ENCODE measurements at places on chromosomes 7 and 10. TPM values are rescaled to one million over a fixed set of nuclear protein-coding genes. Genes with fewer than 3 reads are reported as not detected.

GRCh38 chr7:139109983-139110411, 477 bp upstream of the ZC3HAV1 start:
- peak overlapping the region; percentile 98 for H3K4me3 ChIP-seq
- DNase-seq: no peak
- H3K36me3 ChIP-seq: no peaks in the 10 kb centered on the region
- peak overlapping the region; percentile 99 for H3K27ac ChIP-seq

DNA sequence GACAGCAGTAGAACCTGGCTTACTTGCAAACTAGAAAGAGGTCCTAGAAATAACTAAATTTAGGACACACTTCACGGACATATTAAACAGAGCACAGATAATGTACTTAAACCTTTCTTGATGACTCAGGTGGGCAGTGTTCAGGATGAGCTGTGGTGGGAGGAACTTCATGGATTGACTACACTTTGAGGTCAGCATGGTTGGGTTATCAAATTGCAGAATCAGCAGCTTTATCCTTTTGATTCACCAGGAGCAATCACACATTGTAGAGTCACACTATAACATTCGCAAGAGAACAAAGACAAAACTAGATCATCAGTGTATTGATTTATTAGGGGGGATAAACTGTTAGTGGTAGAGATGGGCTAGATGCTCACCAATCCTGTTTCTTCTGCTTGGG, 38.6 kb upstream of the AGK start:
- H3K27me3 ChIP-seq: peaks cover 28% of the 10 kb centered on the region
- H3K4me1 ChIP-seq: peaks cover 9% of the 10 kb centered on the region
- DNase-seq: no peak
- no peak overlapping the region for H3K27ac ChIP-seq

- no peak overlapping the region for H3K4me3 ChIP-seq
- peaks cover 61% of the 10 kb centered on the region for H3K4me1 ChIP-seq
- H3K36me3 ChIP-seq: peaks cover 9% of the 10 kb centered on the region
- H3K27me3 ChIP-seq: no peaks in the 10 kb centered on the region
- no peak for DNase-seq
Measured at GRCh38 chr10:79107736-79108264, 39.0 kb downstream of the ZMIZ1 start.

DNA sequence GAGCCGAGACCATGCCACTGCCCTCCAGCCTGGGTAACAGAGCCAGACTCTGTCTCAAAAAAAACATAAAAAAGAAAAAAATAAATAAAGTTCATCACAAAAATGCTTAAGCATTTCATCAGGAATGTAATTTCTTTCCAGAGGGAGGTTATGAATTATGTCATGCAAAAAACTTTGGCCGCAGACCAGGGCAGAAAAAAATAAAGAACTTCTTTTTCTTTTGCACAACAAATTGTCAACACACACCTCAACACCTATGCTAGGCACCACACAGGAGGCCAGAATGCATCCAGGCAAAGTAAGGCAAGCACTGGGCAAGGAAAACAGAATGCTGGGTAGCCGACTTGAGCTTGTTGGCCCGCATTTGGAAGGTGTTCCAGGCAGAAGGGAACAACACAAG, 3.9 kb downstream of the C10orf62 start:
- no peaks in the 10 kb centered on the region for H3K27me3 ChIP-seq
- H3K4me3 ChIP-seq: no peak overlapping the region
- H3K4me1 ChIP-seq: no peaks in the 10 kb centered on the region
- no peaks in the 10 kb centered on the region for H3K36me3 ChIP-seq
- DNase-seq: no peak

GRCh38 chr10:452512-453426, 236.7 kb downstream of the DIP2C start:
- H3K36me3 ChIP-seq: no peaks in the 10 kb centered on the region
- no peaks in the 10 kb centered on the region for H3K4me1 ChIP-seq
- no peak for DNase-seq
- H3K27me3 ChIP-seq: no peaks in the 10 kb centered on the region

DNA sequence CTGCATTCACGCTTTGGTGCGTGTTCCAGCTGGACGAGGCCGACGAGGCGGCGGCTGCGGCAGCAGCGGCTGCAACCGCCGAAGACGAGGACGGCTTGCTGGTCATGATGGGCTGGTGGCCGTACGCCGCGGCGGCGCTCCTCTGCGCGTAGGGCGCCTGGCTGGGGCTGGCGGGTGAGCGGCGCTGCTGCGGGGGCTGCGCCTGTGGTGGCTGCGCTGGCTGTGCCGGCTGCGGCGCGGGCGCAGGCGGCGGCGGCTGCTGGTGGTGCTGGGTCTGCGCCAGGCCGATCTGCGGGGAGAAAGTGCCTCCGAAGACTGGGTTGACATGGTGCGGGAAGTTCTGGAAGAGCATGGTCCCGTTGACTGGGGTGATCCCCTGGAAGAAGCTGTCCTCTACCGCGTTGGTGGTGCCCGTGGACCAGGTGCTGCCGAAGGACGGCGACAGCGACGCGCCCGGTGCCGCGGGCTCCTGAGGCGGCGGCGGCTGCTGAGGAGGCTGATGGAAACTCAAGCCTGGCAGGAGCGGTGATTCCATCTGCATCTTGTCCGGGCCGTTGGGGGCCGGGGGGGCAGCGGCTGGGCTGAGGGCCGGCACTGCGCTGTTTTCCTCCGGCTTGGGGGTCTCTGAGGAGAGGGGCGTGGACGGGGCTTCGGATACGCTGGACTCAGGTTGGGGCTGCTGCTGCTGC, 51.1 kb downstream of the CPEB3 start:
- no peaks in the 10 kb centered on the region for H3K36me3 ChIP-seq
- H3K27me3 ChIP-seq: no peaks in the 10 kb centered on the region
- H3K27ac ChIP-seq: peak overlapping the region; percentile 86
- H3K4me3 ChIP-seq: peak overlapping the region; percentile 66

DNA sequence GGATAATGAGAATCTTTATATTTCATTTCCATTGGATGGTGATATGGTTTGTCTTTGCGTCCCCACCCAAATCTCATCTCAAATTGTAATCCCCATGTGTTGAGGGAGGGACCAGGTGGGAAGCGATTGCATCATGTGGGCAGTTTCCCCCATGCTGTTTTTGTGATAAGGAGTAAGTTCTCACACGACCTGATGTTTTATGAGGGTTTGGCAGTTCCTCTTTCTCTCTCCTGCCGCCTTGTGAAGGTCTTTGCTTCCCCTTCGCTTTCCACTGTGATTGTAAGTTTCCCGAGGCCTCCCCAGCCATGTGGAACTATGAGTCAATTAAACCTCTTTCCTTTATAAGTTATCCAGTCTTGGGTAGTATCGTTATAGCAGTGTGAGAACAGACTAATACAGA, 59.4 kb downstream of the MTPN start:
- H3K36me3 ChIP-seq: no peaks in the 10 kb centered on the region
- H3K27me3 ChIP-seq: no peaks in the 10 kb centered on the region
- DNase-seq: no peak
- no peak overlapping the region for H3K4me3 ChIP-seq
- H3K4me1 ChIP-seq: no peaks in the 10 kb centered on the region

DNA sequence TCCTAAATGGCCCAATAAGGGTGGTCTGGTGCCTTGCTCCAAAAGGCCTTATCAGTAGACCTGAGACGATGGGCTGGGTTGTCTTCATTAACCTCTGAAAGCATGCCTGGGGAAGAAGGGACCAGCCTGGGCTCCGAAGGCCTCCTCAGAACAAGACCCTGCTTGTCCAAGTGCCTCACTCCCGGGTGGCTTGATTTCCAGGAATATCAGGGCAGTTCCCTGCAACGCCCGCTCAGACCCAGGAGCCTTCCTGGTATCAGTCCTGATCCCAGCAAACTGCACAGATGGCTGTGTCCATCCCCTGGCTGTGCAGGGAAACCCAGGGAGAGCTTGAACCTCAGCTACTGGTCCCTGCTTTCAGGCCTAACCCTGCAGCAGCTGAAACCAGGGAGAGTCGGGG, 49.9 kb upstream of the CUX1 start:
- H3K27me3 ChIP-seq: no peaks in the 10 kb centered on the region
- no peak overlapping the region for H3K4me3 ChIP-seq
- H3K27ac ChIP-seq: no peak overlapping the region

GRCh38 chr7:41005374-41005901, 697.5 kb downstream of the INHBA start:
- no peak overlapping the region for H3K27ac ChIP-seq
- DNase-seq: no peak
- H3K27me3 ChIP-seq: no peaks in the 10 kb centered on the region
- no peaks in the 10 kb centered on the region for H3K4me1 ChIP-seq
- H3K4me3 ChIP-seq: no peak overlapping the region

DNA sequence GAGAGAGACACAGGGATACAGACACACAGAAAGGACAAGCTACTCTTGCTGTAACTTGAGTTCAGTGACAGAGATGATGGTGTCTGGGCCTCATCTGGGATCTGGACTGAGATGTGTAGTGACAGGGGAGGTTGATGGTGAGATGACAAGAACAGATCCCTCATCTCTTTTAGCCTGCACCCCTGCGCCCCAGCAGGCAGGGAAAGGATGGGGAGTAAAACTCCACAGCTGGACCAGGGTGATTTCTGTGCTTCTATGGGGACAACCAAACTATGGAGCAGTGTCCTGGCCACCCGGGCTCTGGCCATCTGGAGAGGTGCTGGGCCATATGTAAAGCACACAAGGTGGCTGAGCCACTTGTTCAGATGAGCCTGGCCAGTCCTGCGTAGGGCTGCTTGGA, 4.5 kb upstream of the LRRC18 start:
- no peak overlapping the region for H3K27ac ChIP-seq
- no peaks in the 10 kb centered on the region for H3K36me3 ChIP-seq
- H3K4me1 ChIP-seq: no peaks in the 10 kb centered on the region
- H3K4me3 ChIP-seq: no peak overlapping the region
- no peak for DNase-seq

- H3K27ac ChIP-seq: no peak overlapping the region
- H3K36me3 ChIP-seq: no peaks in the 10 kb centered on the region
- no peak for DNase-seq
- H3K4me3 ChIP-seq: no peak overlapping the region
- no peaks in the 10 kb centered on the region for H3K27me3 ChIP-seq
Measured at GRCh38 chr7:21041666-21042065, 255.0 kb upstream of the SP8 start.

GRCh38 chr10:23070913-23071218, 24.5 kb upstream of the MSRB2 start:
- no peaks in the 10 kb centered on the region for H3K36me3 ChIP-seq
- H3K27ac ChIP-seq: no peak overlapping the region
- no peak for DNase-seq

- no peak overlapping the region for H3K27ac ChIP-seq
- no peak for DNase-seq
Measured at GRCh38 chr7:45594745-45595535, 20.8 kb downstream of the ADCY1 start.

GRCh38 chr7:17516771-17517170, 218.3 kb downstream of the AHR start:
- H3K4me3 ChIP-seq: no peak overlapping the region
- DNase-seq: no peak
- H3K36me3 ChIP-seq: no peaks in the 10 kb centered on the region
- no peak overlapping the region for H3K27ac ChIP-seq

DNA sequence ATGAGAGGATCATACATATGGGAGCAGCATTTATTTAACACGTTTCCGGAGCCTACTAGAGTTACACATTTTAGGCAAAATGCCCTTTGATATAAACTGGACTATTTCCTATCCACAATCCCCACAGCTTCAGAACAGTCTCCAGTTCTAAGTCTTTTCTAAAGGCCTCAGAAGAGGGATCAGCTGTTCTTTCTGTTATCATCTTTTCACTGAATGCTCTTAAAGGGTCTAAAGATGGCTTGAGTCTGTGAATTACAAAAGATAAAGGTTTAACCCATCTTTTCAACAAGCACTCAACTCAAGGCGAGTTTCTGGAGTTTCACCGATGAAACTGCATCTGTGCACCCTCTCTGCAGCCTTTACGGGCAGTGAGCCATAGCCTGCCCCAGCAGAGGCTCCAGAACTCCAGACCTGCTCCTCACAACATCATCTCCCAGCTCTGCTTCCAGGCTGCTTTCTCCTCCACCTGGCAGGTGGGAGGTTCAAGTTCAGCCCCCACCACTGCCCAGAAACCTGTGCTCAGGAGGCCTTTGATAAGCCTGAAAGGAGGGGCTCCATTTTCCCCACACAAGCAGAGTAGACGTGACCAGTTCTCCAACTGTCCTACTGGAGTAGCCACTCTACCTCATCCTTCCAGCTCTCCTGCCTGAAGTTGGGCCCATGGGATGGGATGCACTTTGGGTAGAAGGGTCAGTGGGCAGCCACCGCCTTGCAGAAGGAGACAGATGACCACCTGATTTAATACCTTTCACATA, 53.4 kb downstream of the HSPA12A start:
- peaks cover 16% of the 10 kb centered on the region for H3K4me1 ChIP-seq
- H3K27ac ChIP-seq: no peak overlapping the region
- no peak overlapping the region for H3K4me3 ChIP-seq
- DNase-seq: peak; percentile 17

DNA sequence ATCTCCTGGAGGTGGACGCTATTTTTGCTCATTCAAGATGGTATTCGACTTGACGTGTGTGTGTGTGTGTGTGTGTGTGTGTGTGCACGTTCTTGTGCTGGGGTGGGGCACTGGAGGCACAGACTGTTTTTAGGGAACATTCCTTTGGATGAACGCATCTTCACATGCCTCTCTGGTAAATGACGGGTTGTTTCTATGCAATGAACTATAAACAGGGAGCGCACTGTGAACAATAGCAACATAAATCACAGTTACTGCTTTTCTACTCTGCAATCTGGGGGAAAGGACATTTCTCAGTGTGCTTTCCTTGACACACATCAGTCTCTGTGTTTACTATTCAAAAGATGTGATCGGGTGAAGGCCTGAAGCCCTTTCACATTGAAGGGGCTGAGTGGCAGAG, 120.1 kb upstream of the PITRM1 start:
- no peaks in the 10 kb centered on the region for H3K27me3 ChIP-seq
- H3K4me1 ChIP-seq: peaks cover 3% of the 10 kb centered on the region
- DNase-seq: no peak
- no peak overlapping the region for H3K4me3 ChIP-seq

Gene TMEM140
- total RNA-seq: 31.2 TPM

Gene PLAU
- 16.8 TPM for total RNA-seq

Gene RARRES2
- 259 TPM for total RNA-seq

Gene EPDR1
- 70.3 TPM for total RNA-seq

Gene HOXA4
- total RNA-seq: 7.1 TPM

Gene DOCK4
- total RNA-seq: 100 TPM

Gene PTEN
- 101 TPM for total RNA-seq

Gene AFAP1L2
- total RNA-seq: 10.1 TPM
